PC-9 (cell line): ENCODE measurements at places on chromosomes 3 and 15. TPM values are rescaled to one million over a fixed set of nuclear protein-coding genes. Genes with fewer than 3 reads are reported as not detected.
A peak's percentile ranks its signal among the peaks of the same experiment; 100 is the strongest.

Gene BCHE
- not detected in 2 replicates for total RNA-seq

Gene FMN1
- total RNA-seq, result 19.6 and 25.8 TPM in 2 replicates

Gene GOLGA8N
- 1.6 and 2.4 TPM in 2 replicates for total RNA-seq

Gene CMC1
- total RNA-seq, result 26.7 and 33.8 TPM in 2 replicates

DNA sequence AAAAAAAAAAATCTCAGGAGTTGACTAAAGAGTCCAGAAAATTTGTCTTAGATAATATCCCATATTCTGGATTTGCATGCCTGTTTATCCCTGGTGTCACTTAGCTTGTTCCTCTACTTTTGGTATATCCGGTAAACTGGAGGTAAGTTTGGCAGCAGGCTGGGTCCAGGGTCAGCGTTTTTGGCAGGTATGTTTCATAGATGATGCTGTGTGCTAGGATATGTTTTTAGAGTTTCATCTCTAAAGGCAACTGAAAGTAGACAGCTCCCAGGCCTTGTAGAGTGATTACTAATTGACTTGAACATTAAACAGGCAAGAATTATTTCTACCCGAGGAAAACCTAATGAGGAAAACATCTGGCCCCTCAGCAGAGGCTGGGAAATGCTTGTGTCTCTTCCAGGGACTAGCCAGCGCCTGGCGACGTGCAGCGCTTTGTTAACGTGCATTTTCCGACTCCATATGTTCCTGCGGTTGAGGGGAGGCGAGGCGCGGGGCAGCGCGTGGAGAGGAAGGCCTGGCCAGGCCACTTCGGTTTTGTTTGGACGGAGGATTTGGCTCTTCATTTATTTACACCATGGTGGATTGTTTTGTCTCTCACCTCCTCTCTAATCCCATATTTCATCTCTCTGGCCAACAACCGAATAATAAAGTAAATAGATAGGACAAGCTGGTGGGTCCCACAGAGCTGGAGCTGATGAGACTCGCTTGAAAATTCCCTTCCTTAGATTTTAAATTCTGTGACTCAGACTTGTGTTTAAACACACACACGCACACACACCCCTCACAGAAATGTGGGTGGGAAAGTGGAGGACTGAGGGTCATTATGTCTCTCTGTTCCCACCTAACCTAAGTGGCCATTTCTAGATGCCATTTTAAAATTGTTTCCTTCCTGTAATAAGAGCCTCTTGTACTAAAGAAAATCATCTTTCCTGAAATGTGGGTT lies 65.3 kb downstream of the ASB7 start:
- H3K36me3 ChIP-seq, result no peaks in the 10 kb centered on the region
- H3K4me1 ChIP-seq, result 0 out of 2 replicates have a peak, but pooled peaks cover 7% of the 10 kb centered on the region
- no peaks in the 10 kb centered on the region for H3K27me3 ChIP-seq
- DNase-seq, result no peak

DNA sequence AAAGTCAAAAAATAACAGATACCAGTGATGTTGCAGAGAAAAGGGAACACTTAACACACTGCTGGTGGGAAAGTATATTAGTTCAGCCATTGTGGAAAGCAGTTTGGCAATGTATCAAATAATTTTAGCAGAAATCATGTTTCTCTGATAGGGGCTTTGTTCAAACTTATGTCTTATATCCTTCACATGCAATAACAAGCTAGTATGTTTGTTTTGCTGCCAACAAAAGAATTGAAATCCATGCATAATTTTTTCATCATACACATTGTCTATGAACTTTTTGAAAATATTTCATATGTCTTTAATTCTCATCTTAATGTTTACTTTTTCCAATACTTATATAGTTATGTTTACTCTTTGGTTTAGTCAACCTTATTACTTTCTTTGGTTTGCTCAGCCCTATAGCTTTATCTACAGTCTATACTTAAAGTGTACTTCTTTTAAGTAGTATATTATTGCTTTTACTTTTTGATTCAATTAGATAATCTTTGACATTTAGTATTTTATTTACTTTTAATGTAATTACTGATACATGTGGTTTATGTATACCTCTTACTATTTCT lies 639.6 kb upstream of the CBLB start:
- H3K4me1 ChIP-seq, result no peaks in the 10 kb centered on the region
- H3K4me3 ChIP-seq, result no peak overlapping the region
- H3K27me3 ChIP-seq, result no peaks in the 10 kb centered on the region
- H3K27ac ChIP-seq, result no peak overlapping the region

GRCh38 chr3:121995161-121996137 lies 26.6 kb downstream of the ILDR1 start:
- H3K4me3 ChIP-seq, result no peak overlapping the region
- peak; percentile 84 for DNase-seq
- H3K36me3 ChIP-seq, result no peaks in the 10 kb centered on the region
- peak overlapping the region; percentile 56 for H3K27ac ChIP-seq

DNA sequence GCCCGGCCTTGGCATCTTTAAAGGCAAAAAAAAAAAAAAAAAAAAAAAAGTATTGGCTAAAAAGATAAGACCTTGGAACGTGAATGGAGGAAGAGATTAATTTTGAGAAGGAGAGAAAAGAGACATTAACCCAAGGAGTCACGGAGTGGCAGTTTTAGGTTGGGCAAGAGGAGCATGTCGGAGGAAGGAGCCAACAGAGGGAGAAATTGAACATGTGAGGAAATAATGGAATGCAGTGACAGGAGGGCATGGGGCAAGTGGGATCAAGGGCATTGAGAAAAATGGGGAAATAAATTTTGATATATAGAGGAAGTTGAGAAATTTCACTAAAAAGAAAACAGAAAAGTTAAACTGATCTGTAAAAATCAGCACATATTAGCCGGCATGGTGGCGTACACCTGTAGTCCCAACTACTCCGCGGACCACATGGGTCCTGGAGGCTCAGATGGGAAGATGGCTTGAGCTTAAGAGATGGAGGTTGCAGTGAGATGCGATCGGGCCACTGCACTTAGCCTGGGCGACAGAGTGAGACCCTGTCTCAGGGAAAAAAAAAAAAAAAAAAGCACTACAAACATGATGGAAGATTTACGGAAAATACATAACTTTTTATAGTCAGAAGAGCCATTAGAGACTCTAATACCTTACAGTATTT lies 1.2 kb downstream of the HAUS2 start:
- DNase-seq, result no peak
- H3K36me3 ChIP-seq, result no peaks in the 10 kb centered on the region
- H3K4me3 ChIP-seq, result peak overlapping the region; percentile 87

DNA sequence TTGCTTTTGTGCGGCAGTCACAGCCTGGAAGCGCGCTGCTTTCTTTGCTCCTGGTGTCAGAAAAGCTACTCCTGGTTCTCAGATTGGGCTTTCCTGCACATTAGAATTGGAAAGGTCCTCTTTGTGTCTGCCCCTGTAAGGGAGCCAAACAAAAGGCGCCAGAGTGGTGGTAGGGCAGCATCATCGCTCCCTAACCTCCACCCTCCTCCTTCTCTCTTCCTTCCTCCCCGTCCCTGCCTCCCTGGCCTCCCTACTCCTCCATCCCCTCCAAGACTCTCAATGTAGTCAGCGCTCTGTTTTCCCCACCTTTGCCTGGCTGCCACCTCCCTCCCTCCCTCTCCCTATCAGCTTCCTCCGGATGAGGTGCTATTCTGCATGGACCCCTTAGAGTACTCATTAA lies 65.3 kb downstream of the SH3GL3 start:
- no peak for DNase-seq
- no peaks in the 10 kb centered on the region for H3K36me3 ChIP-seq
- H3K27me3 ChIP-seq, result 0 out of 2 replicates have a peak, but pooled peaks cover 9% of the 10 kb centered on the region
- no peak overlapping the region for H3K27ac ChIP-seq
- H3K4me3 ChIP-seq, result no peak overlapping the region

GRCh38 chr15:82530006-82530405 lies 10.3 kb downstream of the RPS17 start:
- H3K27ac ChIP-seq, result no peak overlapping the region
- no peaks in the 10 kb centered on the region for H3K36me3 ChIP-seq
- no peaks in the 10 kb centered on the region for H3K27me3 ChIP-seq
- no peaks in the 10 kb centered on the region for H3K4me1 ChIP-seq
- H3K4me3 ChIP-seq, result no peak overlapping the region
- no peak for DNase-seq

GRCh38 chr3:127149621-127150310 lies 43.2 kb upstream of the PRR23E start:
- H3K4me1 ChIP-seq, result no peaks in the 10 kb centered on the region
- no peak overlapping the region for H3K4me3 ChIP-seq
- DNase-seq, result no peak
- no peaks in the 10 kb centered on the region for H3K36me3 ChIP-seq
- peaks cover 25% of the 10 kb centered on the region for H3K27me3 ChIP-seq
- no peak overlapping the region for H3K27ac ChIP-seq

DNA sequence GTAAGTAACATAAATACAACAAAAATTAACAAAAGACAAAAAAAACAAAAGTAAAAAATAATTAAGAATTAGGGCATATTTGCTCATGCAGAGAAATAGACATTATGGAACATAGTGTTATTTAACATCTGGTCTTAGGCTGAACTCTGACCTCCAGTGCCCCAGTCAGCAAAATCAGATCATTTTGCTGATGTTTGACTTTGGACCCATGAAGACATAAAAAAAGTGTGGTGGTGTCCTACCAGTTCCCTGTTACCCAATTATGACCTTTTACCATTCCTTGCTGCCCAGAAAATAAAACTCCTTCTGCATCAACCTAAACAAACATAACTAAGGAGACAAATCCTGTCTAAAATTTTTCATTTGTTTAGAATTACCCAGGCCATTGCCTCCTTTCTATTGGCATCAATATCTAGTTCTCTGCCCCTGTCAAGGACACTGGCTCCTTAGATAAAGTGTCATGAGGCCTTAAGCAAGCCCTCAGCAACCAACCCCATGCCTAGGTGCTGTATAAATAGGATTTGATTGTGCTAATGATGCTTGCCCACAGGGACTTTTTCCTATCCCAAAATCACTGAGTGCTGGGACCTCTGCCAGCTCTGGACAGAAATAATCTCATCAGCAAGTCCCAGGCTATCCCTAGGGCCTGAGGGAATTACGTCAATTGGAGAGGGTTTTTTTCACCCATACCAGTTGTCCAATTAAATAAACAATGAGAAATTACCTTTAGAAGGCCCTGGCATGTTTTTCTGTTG lies 334.5 kb upstream of the UMPS start:
- H3K4me1 ChIP-seq, result no peaks in the 10 kb centered on the region
- no peak overlapping the region for H3K4me3 ChIP-seq
- H3K27me3 ChIP-seq, result peaks cover 38% of the 10 kb centered on the region
- DNase-seq, result no peak
- H3K36me3 ChIP-seq, result no peaks in the 10 kb centered on the region

GRCh38 chr3:133837487-133838295 lies 32.1 kb downstream of the SRPRB start:
- H3K4me3 ChIP-seq, result no peak overlapping the region
- DNase-seq, result no peak
- H3K36me3 ChIP-seq, result no peaks in the 10 kb centered on the region
- H3K4me1 ChIP-seq, result no peaks in the 10 kb centered on the region
- no peak overlapping the region for H3K27ac ChIP-seq
- H3K27me3 ChIP-seq, result peaks cover 14% of the 10 kb centered on the region

DNA sequence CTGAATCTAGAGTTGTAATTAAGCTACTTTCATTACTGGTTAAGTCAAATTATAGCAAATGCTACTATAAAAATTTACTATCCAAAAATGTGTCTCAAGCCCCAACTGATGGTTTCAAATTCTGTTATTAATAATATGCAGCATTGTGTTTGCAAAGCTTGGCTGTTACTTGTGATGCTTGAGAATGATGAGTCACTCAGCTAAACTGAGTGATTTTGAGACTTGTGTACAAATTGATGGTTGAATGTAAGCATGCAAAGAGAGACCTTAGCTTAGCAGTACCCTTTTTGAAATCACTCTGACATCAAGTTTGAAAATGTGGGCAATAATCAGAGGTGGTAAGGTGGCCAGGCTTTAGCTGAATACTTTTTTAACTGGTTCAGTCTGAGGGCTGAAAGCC lies 27.6 kb downstream of the OPA1 start:
- peaks cover 45% of the 10 kb centered on the region for H3K36me3 ChIP-seq
- no peaks in the 10 kb centered on the region for H3K27me3 ChIP-seq
- DNase-seq, result no peak
- no peaks in the 10 kb centered on the region for H3K4me1 ChIP-seq
- no peak overlapping the region for H3K4me3 ChIP-seq

GRCh38 chr15:41634072-41634626 lies 26.1 kb upstream of the MGA start:
- no peak overlapping the region for H3K27ac ChIP-seq
- no peaks in the 10 kb centered on the region for H3K4me1 ChIP-seq
- H3K4me3 ChIP-seq, result no peak overlapping the region
- H3K36me3 ChIP-seq, result no peaks in the 10 kb centered on the region
- H3K27me3 ChIP-seq, result no peaks in the 10 kb centered on the region
- DNase-seq, result no peak

- no peaks in the 10 kb centered on the region for H3K36me3 ChIP-seq
- H3K27ac ChIP-seq, result no peak overlapping the region
- peak; percentile 48 for DNase-seq
- H3K27me3 ChIP-seq, result no peaks in the 10 kb centered on the region
- no peak overlapping the region for H3K4me3 ChIP-seq
Observed at GRCh38 chr15:43922021-43922420, 95.2 kb downstream of the WDR76 start.

- no peak overlapping the region for H3K4me3 ChIP-seq
- no peaks in the 10 kb centered on the region for H3K27me3 ChIP-seq
- no peak overlapping the region for H3K27ac ChIP-seq
- no peak for DNase-seq
- H3K4me1 ChIP-seq, result peaks cover 5% of the 10 kb centered on the region; the same call in 1 of the 2 replicates
Observed at GRCh38 chr3:38232701-38233100, 32.9 kb upstream of the SLC22A13 start.

- H3K27me3 ChIP-seq, result no peaks in the 10 kb centered on the region
- H3K27ac ChIP-seq, result no peak overlapping the region
- H3K36me3 ChIP-seq, result no peaks in the 10 kb centered on the region
- no peak for DNase-seq
Observed at GRCh38 chr3:24483873-24484272, 10.8 kb downstream of the THRB start.

- no peaks in the 10 kb centered on the region for H3K36me3 ChIP-seq
- no peak for DNase-seq
- no peak overlapping the region for H3K4me3 ChIP-seq
- no peak overlapping the region for H3K27ac ChIP-seq
Observed at GRCh38 chr15:95911570-95912279, 418.8 kb upstream of the NR2F2 start.

DNA sequence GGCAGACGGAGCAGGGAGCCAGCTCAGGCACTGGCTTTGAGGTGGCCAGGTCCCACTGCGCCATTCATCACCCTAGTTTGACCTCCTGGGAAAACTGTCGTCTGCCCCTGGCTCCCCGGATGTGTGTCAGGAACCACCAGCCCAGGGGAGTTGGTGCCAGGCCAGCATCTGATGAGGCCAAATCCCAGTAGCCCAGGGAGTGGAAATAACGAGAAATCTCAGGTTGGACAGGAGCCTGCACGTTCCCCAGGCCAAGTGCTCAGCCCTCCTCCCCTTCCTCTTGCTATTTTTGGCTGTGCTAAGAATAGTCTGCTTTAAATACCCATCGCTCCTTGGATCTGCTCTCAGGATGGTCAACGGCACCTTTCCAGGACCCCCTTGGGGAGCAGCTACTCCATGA lies 93.1 kb upstream of the RPL32 start:
- no peak overlapping the region for H3K4me3 ChIP-seq
- H3K4me1 ChIP-seq, result no peaks in the 10 kb centered on the region
- no peaks in the 10 kb centered on the region; the same call in 1 of the 2 replicates for H3K36me3 ChIP-seq
- H3K27ac ChIP-seq, result no peak overlapping the region
